Stimulated activated CD8-positive, alpha-beta memory T cell treated with anti-CD3 and anti-CD28 coated beads, Interleukin-4, amount 100 ng/mL, for 1 hour (primary cell): ENCODE measurements at places on chromosomes 3 and 15.
A peak's percentile ranks its signal among the peaks of the same experiment; 100 is the strongest.

GRCh38 chr15:100349696-100350433, 8.1 kb upstream of the ADAMTS17 start:
- DNase-seq = peak; percentile 70

DNA sequence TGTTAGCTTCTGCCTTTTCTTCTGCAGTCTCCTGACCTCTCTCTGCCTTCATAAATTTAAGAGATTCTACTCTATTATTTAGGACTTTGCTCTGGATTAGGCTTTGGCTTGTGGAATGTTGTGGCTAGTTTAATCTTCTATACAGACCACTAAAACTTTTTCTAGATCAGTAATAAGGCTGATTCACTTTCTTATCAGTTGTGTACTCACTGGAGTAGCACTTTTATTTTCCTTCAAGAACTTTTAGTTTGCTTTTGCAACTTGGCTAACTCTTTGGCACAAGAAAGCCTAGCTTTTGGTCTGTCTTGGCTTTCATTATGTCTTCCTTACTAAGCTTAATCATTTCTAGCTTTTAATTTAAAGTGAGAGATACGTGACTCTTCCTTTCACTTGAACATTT, 265.5 kb upstream of the TBC1D5 start:
- no peak for DNase-seq

DNA sequence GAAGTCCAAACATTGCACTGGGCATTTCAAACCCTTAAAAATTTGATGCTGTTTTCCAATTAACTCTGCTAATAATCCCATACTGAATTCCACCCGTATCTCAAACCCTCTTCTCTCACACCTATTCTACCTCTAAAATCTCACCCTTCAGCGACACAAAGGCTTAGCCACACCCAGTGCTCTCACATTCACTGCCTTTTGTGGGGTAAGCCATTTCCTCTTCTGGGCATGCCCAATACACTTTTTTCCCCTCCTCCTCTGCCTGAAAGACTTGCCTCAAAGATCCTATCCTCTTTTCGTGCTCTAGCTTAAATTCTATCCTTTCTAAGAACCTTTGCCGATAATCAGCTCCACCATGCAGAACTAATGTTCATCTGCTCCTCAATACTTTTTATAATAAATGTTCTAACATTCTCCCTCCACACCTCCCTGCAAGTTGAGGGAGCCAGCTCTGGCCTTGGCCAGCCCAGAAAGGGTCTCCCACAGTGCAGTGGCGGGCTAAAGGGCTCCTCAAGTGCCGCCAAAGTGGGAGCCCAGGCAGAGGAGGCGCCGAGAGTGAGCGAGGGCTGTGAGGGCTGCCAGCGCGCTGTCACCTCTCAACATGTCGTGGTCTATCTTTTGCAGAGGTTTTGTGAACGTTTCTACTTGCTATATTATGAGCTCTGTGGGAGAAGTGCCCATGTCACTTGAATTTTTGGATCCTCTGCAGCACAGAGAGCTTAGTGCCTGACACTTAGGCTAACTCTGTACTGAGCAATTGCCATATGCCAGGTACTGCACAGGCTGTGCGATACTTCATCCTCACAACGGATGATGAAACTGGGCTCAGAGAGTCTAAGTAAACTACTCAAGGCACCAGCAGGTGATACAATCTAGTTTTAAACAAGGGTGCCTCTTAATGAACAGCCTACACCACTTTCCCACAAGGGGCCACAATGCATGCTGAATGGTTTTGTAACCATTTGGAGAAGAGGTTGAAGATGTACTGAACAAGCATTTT, 53.6 kb upstream of the BCL6 start:
- no peak for DNase-seq

DNA sequence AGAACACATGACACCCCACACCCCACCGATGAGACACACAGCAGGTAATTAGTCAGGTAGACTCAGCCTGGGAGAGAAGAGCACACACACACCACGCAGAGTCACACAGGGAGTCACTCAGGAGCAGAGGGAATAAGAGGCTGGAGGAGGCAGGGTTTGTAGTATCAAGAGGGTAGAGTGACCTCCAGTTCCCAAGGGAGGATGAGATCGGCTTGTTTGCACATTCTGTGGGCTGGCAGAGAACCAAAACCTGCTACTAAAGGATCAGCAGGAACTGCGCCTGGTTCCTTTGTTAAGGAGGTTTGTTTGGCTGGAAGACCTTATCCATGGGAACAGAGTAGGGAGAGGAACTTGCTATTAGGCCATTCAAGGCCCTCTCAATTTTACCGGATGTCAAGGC, 281.4 kb upstream of the SLCO3A1 start:
- no peak for DNase-seq

DNA sequence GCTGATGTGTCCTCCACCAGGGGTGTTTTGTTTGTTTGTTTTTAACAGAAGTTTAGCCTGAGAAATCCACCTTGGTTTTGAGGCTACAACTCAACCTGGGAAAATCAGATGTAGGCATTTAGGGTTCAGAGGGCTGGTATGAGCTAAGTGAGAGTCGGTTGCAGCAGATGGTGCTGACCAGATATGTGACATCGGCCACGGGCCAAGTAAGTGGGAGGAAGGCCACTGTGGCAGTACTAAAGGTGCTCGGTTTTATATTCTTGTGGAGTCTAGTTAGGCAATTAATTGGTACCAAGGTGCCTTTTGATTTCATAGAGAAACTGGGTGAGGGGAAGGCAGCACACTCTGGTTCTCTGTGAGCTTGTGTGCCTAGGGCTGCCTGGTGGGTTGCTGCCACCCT, 10.5 kb downstream of the MTMR14 start:
- no peak for DNase-seq

DNA sequence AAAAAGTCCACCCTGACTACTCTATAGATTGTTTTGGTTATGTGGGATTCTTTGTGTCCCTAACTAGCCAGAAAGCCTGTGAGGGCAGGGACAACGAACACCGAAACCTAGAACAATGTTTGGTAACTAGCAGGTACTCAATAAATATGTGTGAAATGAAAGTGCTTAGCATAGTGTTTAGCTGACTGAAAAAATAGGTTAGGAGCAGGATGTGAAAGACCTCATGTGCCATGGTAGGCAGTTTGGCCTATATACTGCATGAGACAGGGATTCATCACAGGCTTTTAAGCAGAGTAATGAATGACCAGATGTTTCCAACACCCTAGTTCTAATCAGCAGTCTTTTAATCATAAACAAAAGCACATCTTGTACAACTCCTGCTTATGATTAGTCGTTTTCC, 64.2 kb downstream of the MYO5A start:
- DNase-seq = no peak

DNA sequence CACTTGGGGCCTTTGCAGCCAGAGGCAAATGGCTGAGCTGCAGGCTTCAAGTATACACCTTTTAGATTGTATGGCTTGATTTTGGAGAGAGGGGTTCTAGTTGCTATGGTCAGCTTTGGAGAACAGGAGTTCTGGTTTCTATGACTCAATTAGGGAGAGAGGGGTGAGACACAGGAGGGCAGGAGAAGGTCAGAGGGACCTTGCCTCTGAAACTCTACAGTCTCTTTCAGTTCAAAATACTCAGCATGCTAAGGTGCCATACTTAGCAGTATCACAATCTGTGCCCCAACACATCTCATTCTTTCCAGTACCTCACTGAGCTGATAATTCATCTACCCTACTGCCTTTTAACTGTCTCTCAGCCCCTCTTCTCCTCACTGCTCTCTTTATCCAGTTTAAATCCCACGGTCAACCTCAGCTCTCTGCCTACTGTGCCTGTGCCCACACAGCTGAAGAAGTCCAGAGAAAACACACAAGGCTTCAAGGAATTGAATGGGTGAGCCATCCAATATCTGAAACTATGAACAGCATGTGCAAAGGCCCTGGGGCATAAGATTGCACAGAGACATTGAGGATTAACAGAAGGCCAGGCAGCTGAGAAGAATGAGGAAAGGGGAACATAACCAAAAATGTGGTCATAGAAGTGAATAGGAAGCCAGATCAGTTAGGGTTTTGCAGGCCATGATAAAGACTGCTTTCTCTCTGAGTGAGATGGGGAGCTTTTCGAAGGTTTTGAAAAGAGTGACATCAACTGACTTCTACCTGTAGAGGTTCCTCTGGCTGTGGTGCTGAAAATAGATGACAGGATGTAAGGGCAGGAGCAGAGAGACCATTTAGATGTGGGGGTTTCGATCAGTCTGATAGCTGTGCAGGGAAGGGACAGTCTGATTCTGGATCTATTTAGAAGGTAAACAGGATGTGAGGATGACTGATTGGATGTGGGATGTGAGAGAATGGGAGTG, 54.5 kb upstream of the C3orf80 start:
- DNase-seq = no peak

DNA sequence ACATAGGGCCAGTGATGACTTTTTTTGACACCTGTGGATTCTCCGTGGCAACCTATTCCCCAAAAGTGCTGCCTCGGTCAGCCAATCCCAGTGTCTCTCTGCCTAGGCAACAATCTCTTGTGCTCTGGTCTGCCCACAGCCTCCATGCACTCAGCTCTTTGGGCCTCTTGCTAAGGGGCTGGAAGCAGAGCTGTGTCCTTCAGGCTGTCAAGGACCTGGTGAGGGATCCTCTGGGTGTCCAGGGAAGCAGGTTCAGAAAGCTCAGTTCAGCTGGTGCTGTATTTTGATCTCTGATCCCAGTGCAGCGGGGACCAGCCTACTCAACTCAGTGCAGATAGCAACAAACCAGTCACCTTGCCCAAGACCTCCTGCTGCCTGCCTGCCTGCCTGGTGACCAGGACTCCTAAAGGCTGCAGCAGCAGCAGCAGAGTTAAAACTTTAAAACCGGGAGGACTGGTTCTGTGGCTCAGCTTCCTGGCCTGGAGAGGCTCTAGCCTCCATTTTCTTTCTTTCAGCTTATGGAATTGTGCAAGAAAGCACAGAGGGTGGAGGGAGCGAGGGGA, 6.2 kb downstream of the PAK6 start:
- DNase-seq = no peak

GRCh38 chr3:16427103-16427965, 86.2 kb downstream of the RFTN1 start:
- DNase-seq = no peak

GRCh38 chr3:127451321-127451720, 139.2 kb downstream of the TPRA1 start:
- no peak for DNase-seq

- no peak for DNase-seq
Measured at GRCh38 chr3:116339441-116340028, 105.8 kb downstream of the LSAMP start.

GRCh38 chr3:188925376-188925775, 246.4 kb upstream of the TPRG1 start:
- no peak for DNase-seq
